ENCODE measurements at places on chromosomes 11 and 22.
A peak's percentile ranks its signal among the peaks of the same experiment; 100 is the strongest.

- no peak for DNase-seq
Observed at GRCh38 chr11:115067471-115067870, 389.1 kb downstream of the NXPE2 start.

DNA sequence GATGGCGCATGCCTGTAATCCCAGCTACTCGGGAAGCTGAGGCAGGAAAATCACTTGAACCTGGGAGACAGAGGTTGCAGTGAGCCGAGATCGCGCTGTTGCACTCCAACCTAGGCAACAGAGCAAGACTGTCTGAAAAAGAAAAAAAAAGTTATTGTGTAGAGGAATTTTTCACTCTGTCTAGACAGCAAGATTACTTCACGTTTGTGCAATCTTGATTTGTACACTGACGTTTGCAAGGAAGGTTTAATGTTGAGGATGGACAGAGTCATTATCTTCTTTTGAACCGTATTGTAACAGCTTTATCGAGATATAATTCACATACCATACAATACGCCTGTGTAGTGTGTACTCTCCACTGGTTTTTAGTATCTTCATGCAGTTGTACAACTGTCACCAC, 3.7 kb downstream of the CTTN start:
- DNase-seq = no peak

GRCh38 chr11:36311926-36312595, 16.0 kb downstream of the PRR5L start:
- DNase-seq = peak; percentile 27

GRCh38 chr11:77084581-77085191, 17.9 kb downstream of the CAPN5 start:
- no peak for DNase-seq

GRCh38 chr11:47373876-47374719, 4.2 kb downstream of the SPI1 start:
- DNase-seq = peak; percentile 64

DNA sequence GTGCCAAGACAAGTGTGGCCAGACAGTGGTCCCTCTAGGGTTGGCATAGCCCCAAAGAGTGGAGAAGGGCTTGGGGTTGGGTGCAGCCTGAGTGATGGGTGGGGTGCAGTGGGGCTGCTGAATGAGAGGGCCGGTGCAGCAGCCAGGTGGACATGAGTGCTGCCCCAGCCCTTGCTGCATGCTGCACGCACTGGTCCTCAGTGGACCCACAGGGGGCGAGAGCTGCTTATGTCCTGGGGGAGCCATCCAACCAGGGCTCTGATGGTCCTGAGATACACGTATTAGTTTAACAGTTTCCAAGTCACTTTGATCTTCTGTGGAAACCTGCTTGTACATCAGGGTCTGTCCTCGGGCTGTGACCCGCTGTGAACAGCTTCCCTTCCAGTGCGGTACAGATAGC, 23.9 kb upstream of the ACR start:
- DNase-seq = no peak

DNA sequence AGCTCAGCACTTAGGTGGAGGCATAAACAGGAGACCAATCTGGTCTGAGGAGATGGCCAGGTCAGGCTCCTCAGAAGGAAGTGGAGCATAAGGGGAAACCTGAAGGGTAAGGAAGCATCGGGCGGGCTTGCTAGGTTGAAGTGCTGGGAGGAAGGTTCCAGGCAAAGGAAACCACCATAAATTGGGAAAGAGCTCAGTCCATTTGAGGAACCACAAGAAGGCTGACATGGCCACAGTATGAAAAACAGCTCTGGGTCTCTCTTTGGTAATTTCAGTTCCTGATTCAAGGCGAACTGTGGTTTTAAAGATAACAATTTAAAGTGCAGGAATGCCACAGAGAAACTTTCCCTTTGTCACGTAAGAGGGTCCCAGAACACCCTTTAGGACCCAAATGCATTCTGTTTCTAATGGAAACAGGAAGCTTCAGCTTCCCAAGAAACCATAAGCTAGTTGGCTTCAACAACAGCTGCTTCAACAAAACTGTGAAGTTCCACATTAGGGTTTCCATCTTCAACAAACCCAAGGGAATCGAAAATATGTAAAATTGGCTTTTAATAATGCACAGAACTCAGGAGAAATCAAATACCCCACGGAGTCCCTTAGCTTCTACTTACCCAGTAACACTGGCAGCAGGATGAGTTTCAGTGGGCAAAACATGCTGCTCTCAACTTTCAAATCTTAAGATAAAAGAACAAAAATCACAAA, 10.4 kb downstream of the JAML start:
- DNase-seq = no peak

- DNase-seq = peak; percentile 6
Observed at GRCh38 chr22:33467620-33468095, 409.5 kb upstream of the SYN3 start.

DNA sequence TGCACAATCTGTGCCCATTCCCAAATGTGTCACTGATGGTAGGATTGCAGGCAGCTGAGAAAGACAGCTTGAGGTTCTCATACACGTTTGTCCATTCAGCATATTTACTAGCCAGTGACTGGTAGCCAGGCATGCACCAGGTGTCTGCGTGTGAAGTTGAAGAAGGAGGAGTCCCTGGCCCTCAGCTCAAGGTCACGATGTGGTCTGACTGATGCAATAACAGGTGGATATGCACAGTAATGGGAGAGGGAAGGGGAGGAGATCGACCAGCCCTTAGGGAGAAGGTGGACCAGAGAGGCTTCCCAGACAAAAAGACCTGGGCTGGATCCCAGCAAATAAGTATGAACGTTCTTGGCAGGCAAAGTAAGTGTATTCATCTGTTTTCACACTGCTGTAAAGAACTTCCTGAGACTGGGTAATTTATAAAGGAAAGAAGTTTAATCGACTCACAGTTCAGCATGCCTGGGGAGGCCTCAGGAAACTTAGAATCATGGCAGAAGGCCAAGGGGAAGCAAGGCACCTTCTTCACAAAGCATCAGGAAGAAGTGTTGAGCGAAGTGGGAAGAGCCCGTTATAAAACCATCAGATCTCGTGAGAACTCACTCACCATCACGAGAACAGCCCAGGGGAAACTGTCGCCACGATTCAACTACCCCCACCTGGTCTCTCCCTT, 96.0 kb downstream of the MN1 start:
- no peak for DNase-seq

DNA sequence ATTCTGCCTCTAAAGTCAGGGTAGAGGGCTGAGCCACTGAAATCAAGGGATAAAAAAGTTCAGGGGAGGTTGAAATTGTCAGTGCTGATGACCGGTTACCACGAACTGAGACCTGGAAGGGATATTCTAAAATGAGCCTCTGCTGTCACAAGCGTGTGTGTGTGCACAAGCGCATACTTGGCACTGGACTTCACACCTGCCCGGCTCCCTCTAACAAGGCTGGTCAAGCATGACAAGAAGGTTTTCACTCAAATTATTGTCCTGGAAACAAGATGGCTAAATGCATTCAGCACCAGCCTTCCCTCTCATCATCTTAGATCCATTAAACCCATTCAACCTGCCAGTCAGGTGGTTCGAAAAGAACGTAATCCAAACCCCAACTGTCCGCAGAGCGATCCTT, 54.8 kb upstream of the CECR2 start:
- DNase-seq = no peak

GRCh38 chr11:131690776-131691175, 320.4 kb downstream of the NTM start:
- no peak for DNase-seq

GRCh38 chr11:114440971-114441763, 1.9 kb downstream of the REXO2 start:
- no peak for DNase-seq

DNA sequence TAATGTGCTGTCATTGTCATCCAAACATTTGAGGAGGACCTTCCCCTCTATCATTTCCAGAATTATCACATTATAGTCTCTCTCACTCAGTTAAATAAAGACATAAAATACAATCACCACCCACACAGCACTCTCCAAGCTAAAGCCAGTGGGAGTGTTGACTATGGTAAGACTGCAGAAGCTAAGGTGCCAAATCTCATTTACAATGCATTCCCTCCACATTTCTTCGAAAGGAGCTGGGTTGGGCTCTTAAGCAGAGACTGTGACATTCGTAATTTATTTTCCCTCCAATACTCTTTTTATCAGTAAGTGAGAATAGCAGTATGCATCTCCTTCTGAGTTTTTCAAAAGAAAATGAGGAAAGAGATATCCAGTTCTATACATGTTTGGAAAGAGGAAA, 74.2 kb downstream of the NOX4 start:
- no peak for DNase-seq

DNA sequence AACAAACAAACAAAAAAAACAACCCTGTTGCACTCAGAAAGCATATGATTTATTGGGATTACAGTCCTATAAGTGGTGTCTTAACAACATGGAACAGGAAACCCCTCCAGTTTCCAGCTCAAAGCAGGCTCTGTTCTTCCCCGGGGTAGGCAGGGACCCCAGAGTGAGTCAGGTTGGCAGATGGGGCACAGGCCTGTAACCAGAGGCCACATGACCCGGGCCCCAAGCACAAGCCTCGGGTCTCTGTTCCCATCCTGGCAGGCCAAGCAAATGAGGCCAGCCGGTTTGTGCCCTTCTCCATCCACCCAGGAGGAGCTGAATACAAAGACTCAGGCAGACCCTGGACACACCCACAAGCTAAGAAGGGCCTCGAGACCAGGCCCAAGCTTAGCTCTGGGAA, 75.8 kb downstream of the NAT10 start:
- DNase-seq = no peak

All from fibroblast of skin of back (primary cell).